Smooth muscle cell of the brain vasculature (primary cell): ENCODE measurements at places on chromosomes 4 and X.

DNA sequence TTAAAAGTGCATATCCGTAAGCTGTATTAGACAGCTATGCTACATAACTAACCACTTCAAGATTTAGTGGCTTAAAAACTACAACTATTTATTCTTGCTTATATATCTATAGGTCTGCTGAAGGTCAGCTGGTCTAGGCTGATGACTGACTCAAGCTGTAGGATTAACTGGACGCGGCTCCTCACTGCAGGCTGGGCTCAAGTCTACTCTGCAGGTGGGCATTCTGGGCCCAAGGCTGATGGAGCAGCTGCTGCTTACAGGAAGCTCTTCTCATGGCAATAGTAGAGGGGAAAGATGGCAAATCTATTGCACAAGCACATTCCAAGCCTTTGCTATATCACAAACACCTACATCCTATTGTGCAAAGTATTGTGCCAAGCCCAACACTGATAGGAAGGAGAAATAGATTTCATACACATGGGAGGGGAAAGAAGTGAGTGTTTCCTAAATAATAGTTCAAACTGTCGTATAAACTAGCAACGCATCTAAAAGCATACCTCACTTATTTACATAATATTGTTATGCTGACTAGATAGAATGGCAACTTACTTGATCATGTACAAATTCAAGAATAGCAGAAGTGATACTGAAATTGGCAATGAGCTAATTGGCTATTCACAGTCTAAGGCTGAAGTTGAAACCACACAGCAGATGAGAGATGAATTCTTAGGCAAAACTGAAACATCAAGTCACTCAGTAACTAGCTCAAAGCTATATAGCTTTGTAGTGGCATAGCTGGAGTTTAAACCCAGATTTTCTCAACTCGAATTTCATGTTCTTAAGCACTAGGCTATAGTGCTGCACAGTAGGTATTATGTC, 263.8 kb downstream of the NKX6-1 start:
- DNase-seq: no peak

- no peak for DNase-seq
Measured at GRCh38 chr4:40844261-40844660, 94.5 kb downstream of the NSUN7 start.

DNA sequence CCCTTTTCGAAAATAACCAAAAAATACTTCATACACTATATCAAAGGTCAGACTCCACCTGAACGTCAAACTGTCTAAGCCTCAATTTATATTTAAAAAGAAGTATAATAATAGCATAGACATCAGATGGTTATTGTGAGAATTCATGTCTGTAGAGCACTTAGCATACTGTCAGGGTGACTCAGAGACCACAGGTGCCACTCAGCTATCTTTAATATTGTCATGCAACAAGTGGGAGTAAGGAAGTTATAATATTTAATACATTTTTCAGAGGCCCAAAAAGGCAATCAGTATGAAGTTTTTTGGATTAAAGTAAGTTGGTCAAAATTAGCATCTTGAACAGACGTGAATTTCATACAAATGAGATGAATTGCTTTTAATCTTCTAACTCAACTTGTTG, 93.3 kb downstream of the PHOX2B start:
- no peak for DNase-seq

DNA sequence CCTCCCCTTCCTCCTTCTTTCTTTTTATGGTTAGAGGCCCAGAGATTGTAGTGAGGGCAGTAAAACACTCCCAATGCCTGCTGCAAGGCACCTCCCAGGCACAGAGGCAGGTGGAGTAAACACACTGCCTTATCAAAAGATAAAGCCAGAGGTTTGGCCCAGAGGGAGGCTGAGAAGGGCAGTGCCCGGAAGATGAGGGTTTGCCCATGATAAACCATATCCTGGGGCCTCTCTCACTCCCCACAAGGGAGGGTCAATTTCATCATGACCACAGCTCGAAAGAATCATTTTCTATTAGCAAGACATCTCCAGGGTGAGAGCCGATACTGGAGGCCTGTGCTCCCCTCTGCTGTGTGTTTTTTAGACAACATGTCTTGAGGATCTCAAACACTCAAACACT, 98.5 kb upstream of the FAM9C start:
- no peak for DNase-seq
